ENCODE measurements at places on chromosomes 1 and 21.

DNA sequence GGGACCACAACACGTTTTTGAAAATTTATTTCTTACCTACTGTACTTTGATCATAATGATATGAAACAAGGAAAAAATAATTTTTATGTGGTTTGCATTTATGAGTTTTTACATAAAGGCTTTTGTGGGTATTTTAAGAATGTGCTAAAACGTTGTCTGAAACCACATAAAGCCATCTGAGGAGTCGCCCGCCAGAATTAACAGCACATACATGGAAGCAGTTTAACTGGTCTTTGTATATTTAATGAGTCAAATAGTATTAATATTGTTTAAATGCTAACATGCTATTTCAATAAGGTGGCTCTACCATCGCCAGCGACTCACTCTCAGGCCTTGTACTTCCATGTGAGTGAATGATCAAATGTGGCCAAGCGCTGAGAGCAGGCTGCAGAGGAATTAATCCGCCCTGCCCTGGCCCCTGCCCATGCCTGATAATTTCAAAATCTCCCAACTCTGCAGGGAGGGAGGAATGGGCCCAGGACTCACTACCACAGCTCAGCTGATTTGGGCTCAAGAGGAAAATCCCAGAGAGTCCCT, 49.6 kb downstream of the SLC66A1 start:
- no peak for DNase-seq

DNA sequence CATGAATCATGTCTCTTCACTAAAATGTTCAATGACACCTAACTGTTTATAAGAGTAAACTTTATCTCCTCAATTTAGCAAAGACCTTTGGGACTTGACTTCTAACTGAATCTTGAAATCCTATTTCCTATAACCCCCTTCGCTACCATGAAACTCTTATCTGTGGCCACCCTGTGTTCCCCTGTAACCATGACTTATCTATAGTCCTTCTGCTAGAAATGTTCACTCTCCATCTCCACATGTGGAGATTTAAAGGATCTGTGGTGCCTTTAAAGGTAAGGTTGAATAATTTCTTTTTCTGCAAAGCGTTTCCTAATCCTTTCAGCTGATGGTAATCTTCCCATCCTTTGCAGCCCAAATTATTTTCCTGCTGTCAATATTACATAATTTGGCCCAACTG, 436.3 kb upstream of the RUNX1 start:
- no peak for DNase-seq

DNA sequence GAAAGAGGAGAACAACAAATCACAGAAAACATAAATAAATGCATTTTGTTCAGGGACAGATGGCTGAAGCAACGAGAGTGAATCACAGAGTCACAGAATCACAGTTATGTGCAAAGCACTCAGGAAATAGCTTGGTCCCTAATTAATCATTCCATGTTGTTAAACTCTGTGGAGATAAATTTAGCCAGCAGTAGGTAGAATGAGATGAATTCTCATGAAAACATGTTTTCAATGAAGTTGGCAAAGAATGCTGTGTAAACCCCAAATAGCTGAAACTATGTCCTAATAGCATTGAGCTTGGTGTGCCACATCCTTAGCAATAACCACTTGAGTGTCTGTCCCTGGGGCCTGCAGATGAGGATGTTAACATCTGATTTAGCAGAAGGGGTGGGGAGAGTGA, 20.4 kb downstream of the LEPR start:
- DNase-seq = no peak

GRCh38 chr1:109914587-109915240, 4.1 kb downstream of the CSF1 start:
- DNase-seq = no peak

DNA sequence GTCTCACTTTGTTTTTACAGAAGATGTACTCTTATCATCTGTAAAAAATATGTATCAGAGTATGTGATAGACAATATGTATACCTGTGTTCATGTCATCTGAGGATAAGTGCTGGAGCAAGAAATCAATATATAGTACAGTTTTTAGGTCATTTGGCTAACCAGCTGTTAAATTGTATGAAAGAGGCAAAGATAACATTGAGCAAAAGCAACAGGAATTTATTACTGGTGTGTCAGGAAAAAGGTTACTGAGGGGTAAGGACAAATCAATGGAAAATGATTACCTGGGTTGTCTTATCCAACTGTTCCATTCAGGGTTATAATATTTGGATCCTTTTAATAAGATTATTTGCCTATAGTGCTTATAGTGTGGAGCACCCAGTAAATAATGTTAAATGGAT, 4.9 kb downstream of the HIPK1 start:
- DNase-seq = no peak

- no peak for DNase-seq
Observed at GRCh38 chr1:230125640-230126528, 58.8 kb downstream of the GALNT2 start.

DNA sequence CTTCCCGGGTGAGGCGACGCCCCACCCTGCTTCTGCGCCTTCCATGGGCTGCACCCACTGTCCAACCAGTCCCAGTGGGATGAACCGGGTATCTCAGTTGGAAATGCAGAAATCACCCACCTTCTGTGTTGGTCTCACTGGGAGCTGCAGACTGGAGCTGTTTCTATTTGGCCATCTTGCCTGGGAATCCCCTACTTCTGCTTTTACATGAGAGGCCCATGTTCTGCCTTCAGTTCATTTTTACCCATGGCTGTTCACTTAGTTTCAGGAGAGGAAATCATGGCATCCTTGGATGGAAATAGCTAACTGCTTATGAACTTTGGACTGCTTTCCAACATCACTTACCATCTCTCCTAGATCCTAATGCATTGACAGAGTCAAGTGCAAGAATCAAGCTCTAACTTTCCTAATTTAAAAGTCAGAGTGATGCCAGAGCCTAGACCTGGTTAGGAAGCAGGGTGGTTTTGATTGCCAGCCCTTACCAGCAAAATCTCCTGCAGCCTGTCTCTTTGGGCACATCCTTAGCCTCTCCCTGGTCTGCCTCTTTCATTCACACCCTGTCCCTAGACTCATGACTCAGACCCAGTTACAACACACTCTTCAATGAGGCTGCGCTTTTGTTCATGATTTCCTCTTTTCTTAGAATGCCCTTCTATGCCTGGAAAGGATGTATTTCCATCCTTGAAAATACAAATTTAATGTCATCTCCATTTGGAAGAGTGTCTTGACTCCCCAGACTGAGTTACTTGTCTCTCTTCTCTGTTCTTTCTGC, 137.2 kb downstream of the KCTD3 start:
- no peak for DNase-seq

GRCh38 chr1:161305867-161306519, 3.8 kb downstream of the MPZ start:
- peak; percentile 63 for DNase-seq

DNA sequence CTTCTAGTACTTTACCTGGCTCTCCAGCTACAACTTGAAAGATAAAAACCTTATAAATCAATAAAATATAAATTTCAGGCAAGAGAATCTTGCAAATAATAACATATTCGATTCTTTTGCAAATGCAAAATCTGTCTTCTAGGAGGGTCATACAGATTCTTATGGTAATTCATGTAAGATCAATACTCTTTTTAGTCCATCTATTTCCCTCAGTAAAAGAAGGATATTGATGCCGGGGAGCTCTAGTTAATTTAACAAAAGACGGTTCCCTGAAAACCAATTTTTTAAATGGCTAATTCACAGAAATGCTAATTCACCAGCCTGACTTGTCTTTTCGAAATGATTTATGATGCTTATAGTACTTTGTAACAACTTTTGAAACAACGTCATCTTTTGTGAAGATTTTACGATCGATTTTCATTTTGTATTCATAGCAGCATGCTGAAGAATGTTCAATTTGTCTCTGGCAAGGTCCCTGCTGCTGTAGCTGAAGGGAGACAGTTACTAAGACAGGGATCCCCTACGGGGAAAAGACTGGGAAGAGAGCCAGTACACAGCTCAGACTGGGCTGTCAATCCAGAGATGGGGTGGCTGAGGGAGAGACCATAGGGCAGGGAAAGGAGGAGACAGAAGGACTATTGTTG, 90.6 kb upstream of the SPAG17 start:
- DNase-seq = no peak

GRCh38 chr1:210246447-210246846, 13.9 kb downstream of the SERTAD4 start:
- DNase-seq = no peak

GRCh38 chr1:1470626-1471388, 758 bp upstream of the ATAD3B start:
- peak; percentile 69 for DNase-seq

- no peak for DNase-seq
Observed at GRCh38 chr1:9466780-9467758, 72.2 kb upstream of the SLC25A33 start.

- no peak for DNase-seq
Observed at GRCh38 chr1:248847956-248848561, 10.0 kb downstream of the ZNF672 start.

- DNase-seq = no peak
Observed at GRCh38 chr1:215458562-215458961, 108.5 kb upstream of the KCTD3 start.

DNA sequence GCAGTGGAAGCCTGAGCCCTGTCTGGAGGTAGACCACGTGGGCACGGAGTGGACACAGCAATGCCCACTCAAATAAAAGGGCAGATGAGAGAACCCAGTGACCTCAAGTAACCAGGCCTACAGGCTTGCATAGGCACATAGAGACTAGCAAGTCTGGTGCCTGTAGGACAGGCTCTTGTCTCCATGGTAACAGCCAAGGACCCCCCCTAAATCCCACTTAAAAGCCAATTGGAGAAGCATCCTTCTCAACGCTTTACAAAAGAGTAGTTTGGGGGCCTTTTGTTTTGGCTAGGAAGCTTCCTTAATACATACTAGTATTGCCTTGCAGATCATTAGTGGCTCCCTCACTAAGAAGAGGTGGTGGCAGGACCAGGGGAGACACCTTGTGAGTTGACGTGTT, 63.9 kb downstream of the VWA5B1 start:
- no peak for DNase-seq

- no peak for DNase-seq
Observed at GRCh38 chr1:101483982-101484688, 247.3 kb downstream of the S1PR1 start.

GRCh38 chr1:7941437-7941793, 776 bp upstream of the TNFRSF9 start:
- no peak for DNase-seq

GRCh38 chr1:94600556-94600955, 59.0 kb upstream of the F3 start:
- no peak for DNase-seq

- no peak for DNase-seq
Observed at GRCh38 chr1:165006831-165007230, 349.7 kb downstream of the LMX1A start.

GRCh38 chr21:40562242-40563002, 284.5 kb downstream of the DSCAM start:
- no peak for DNase-seq

DNA sequence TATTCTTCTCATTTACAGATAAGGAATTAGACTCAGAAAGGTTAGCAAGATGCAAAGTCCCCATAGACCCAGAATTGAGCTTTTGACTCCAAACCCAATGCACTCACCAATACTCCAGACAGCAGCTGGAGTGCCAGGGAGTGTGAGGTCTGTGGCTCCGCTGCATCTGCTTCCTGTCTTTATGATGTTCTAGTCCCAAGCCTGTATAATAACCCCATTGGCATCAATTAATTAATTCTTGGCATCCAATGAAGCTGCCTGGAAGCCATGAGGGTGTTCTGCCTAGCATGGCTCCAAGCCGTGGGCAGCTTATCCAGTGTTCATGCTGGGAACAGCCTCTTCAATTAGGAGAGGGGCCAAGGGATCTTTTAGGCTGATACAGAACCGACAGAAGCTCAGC, 188.7 kb downstream of the GIPC2 start:
- no peak for DNase-seq

DNA sequence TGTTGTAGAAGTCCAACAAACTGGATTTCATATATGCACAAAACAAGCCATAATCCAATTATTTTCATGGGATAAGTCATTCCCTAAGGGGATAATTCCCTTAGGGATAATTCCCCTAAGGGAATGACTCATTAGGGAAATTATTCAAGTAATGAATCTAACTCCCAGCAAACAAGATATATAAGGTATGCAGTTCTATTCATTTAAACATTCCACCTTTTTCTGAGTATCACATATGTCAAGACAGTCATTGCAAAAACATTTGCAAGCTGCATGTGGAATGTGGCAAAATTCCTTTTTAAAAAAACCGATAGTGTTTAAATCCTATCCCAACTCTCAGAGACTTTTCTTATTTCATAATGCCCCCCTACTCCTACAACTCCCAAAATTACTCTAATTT, 131.2 kb downstream of the AKT3 start:
- DNase-seq = no peak

GRCh38 chr1:182259229-182259872, 132.2 kb downstream of the GLUL start:
- no peak for DNase-seq

DNA sequence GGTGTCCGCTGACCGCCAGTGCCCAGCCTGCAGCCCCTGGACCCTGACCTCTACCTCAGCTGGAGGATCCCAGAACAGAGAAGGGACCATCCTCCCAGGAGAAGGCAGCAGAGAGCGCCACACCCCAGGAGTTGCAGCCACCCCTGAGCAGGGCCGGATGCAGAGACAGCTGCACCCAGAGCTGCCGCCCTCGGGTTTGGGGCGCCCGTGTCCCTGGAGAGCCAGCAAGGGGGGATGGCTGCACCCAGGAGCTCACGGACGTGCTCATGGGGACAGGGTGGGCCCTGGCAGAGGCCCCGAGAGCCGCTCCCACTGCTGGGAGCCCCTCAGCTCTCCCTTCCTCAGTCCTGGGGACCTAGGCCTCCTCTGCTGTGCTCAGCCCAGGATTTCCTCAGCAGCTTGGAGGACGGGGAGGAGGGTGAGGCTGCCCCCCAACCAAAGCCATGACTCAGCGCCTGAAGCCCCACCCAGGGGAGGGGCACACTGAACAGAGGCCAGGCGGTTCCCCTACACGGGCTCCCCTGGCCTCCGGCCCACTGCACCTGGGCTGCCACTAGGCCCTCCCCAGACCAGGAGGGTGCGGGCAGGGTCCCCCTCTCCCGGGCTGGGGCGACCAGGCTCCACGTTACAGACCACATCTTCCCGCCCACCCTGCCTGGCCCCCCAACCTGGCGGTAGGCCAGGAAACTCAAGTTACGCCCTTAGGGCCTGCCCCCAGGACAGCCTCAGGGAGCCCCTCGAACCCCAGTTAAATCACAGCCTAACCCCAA, 2.2 kb downstream of the ACAP3 start:
- DNase-seq = peak; percentile 85

DNA sequence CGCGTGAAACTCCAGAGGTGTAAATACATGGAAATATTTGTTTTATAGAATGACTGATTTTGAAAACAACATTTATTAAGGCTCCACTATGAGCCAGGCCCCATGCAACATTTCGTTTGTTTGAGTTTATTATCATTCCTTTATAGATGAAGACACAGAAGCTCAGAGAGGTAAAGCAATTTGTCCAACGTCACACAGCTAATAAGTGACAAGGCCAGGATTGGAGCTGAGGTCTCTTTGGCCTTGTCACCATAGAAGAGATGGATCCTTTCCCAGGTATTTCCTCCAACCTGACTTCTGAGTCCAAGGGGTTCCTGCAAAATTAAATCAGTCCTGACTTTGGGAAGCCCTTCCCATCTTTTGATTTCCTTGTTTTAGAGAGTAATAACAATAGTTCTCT, 98.0 kb downstream of the SYF2 start:
- no peak for DNase-seq

- DNase-seq = no peak
Observed at GRCh38 chr1:96482616-96483015, 239.0 kb upstream of the PTBP2 start.

GRCh38 chr1:89672489-89673183, 39.7 kb downstream of the LRRC8C start:
- DNase-seq = no peak

GRCh38 chr1:19121192-19121591, 88.9 kb downstream of the UBR4 start:
- DNase-seq = no peak

GRCh38 chr1:168725831-168726230, 3.2 kb downstream of the DPT start:
- no peak for DNase-seq
